Natural killer cell treated with Interleukin-12 subunit alpha and Interleukin-12 subunit beta and Interleukin-15 and Interleukin-18, amount 100 ng/mL, for 72 hours (primary cell): ENCODE measurements at places on chromosomes 3 and 15.

GRCh38 chr15:39488961-39489360 is 91.9 kb upstream of the THBS1 start:
- H3K36me3 ChIP-seq: no peaks in the 10 kb centered on the region
- no peak overlapping the region for H3K27ac ChIP-seq
- peaks cover 39% of the 10 kb centered on the region for H3K27me3 ChIP-seq

GRCh38 chr3:90091549-90091948 is 984.1 kb downstream of the EPHA3 start:
- H3K4me3 ChIP-seq: no peak overlapping the region
- no peak overlapping the region for H3K27ac ChIP-seq
- H3K4me1 ChIP-seq: no peaks in the 10 kb centered on the region
- DNase-seq: no peak
- no peaks in the 10 kb centered on the region for H3K27me3 ChIP-seq

GRCh38 chr3:174951034-174951433 is 91.9 kb downstream of the NAALADL2 start:
- H3K36me3 ChIP-seq: no peaks in the 10 kb centered on the region
- no peaks in the 10 kb centered on the region for H3K4me1 ChIP-seq
- no peak overlapping the region for H3K27ac ChIP-seq
- H3K4me3 ChIP-seq: no peak overlapping the region

DNA sequence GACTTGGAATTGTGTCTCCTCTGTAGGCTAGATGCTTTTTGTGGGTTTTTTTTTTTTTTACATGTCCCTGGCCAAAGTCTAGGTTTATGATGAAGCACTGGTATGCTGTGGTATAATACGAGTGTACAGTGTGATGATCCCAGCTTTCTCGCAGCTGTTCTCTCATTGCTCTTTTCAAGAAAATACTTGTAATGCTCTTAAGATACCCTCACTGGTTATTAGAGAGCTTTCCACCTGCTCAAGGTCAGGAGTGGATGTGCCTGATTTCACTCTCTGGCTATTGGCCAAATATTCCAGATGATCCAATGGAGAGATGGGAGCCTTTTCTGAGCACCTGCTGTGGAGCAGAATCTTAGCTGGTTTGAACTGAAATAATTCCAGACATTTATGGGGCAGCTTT is 215.1 kb downstream of the MYRIP start:
- H3K36me3 ChIP-seq: peaks cover 16% of the 10 kb centered on the region
- no peaks in the 10 kb centered on the region for H3K4me1 ChIP-seq
- H3K4me3 ChIP-seq: no peak overlapping the region

- H3K4me3 ChIP-seq: no peak overlapping the region
- DNase-seq: no peak
- H3K4me1 ChIP-seq: peaks cover 16% of the 10 kb centered on the region
- H3K36me3 ChIP-seq: no peaks in the 10 kb centered on the region
- peaks cover 12% of the 10 kb centered on the region for H3K27me3 ChIP-seq
Measured at GRCh38 chr15:56249092-56249491, 5.4 kb upstream of the RFX7 start.

DNA sequence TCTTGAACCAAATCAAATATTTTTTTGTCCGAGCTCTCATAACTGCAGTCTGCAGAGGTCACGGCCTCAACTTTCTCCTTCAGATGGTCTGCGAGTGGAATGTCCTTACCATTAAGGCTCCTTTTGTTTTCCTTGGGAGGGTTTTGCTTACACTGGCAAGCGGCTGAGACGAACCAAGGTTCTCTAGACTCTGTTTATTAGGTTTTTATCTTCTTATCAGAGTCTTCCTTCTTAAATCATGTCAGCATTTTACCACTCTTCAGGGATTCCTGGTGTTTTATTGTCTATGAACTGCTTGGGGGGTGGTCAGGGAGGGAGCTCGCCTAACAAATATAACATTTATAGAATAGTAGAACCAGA is 773.7 kb upstream of the NR2F2 start:
- peak overlapping the region; percentile 88 for H3K27ac ChIP-seq
- no peak for DNase-seq
- H3K36me3 ChIP-seq: no peaks in the 10 kb centered on the region
- H3K4me3 ChIP-seq: no peak overlapping the region

DNA sequence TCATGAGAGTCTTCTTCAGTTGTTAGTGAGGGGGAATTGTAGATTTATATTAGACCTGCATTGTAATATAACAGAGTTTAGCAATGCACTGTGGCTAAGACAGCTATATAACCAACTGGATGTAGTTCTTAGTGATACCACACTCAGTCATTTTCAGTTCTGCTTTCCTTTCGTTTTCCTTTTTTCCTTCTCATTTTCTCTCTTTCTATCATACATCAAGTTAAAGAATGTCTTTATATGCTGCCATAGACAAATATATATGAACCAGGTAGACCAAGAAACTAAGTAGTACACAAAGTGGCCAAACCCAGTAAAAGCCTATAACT is 43.7 kb upstream of the CD47 start:
- H3K27ac ChIP-seq: peak overlapping the region; percentile 73
- peaks cover 47% of the 10 kb centered on the region for H3K4me1 ChIP-seq
- H3K36me3 ChIP-seq: peaks cover 18% of the 10 kb centered on the region

GRCh38 chr3:185363662-185364203 is 797 bp downstream of the MAP3K13 start:
- peak overlapping the region; percentile 90 for H3K4me3 ChIP-seq
- peaks cover 10% of the 10 kb centered on the region for H3K4me1 ChIP-seq
- H3K36me3 ChIP-seq: no peaks in the 10 kb centered on the region
- H3K27me3 ChIP-seq: peaks cover 56% of the 10 kb centered on the region

DNA sequence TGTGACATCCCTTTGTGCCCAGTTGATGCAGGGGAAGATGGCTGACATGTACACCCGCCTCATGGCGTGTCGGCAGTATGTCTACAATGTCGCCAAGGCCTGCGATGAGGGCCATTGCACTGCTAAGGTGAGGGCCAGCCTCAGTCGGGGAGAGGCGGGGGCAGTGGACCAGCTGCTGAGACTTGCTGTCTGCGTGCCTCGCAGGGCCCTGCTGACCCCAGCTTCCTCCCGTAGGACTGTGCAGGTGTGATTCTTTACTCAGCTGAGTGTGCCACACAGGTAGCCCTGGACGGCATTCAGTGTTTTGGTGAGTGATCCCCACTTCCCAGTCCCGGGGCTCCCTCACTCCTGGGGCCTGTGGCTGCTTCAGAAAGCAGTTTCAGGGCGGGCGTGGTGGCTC is 10.5 kb downstream of the IVD start:
- no peak overlapping the region for H3K4me3 ChIP-seq
- DNase-seq: no peak
- H3K27me3 ChIP-seq: no peaks in the 10 kb centered on the region
- peaks cover 9% of the 10 kb centered on the region for H3K36me3 ChIP-seq
- H3K4me1 ChIP-seq: peaks cover 6% of the 10 kb centered on the region

DNA sequence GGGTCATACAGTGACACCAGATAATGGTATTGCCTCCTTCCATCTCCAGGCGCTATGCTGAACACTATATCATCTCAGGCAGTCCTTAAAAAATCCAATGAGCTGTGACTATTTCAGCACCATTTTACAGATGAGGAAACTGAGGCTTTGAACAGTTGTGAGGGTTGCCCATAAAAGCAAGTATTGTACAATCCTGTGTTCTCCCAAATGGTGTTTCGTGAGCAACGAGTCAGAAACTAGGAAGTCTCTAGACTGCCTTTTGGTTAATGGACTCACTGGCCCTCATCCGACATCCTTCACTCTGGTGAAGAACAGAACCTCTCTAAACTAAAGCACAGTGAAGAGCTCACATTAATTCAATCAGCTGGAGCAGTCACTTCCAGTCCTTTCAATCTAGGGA is 61.8 kb downstream of the ATP8B4 start:
- H3K36me3 ChIP-seq: peaks cover 53% of the 10 kb centered on the region
- DNase-seq: no peak
- peak overlapping the region; percentile 98 for H3K27ac ChIP-seq
- peaks cover 84% of the 10 kb centered on the region for H3K4me1 ChIP-seq
- no peaks in the 10 kb centered on the region for H3K27me3 ChIP-seq

GRCh38 chr3:53024315-53024714 is 21.6 kb downstream of the SFMBT1 start:
- no peak overlapping the region for H3K4me3 ChIP-seq
- H3K4me1 ChIP-seq: peaks cover 23% of the 10 kb centered on the region
- no peaks in the 10 kb centered on the region for H3K36me3 ChIP-seq
